ENCODE measurements at places on chromosomes 3 and 15.

DNA sequence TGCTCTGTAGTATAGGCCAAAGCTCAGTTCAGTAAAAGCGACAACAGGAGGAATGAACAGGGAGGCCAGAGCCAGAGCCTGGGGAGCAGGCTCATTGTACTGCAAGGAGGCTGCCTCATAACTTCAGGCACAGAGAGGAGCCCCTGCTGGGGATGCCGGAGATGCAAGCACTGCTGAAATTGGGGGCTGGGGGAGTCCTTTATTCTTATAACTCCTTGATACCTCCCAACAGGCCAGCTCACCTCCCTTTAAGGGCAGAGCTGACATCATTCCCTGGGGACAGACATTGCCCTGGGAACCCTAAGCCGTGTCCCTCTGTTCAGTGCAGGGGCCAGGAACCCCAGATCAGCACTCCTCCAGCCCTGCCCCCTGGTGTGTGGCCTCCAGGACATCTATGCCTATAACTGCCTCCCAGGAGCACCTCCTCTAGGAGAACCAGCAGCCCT lies 83.8 kb upstream of the MRPS22 start:
- no peak for DNase-seq

DNA sequence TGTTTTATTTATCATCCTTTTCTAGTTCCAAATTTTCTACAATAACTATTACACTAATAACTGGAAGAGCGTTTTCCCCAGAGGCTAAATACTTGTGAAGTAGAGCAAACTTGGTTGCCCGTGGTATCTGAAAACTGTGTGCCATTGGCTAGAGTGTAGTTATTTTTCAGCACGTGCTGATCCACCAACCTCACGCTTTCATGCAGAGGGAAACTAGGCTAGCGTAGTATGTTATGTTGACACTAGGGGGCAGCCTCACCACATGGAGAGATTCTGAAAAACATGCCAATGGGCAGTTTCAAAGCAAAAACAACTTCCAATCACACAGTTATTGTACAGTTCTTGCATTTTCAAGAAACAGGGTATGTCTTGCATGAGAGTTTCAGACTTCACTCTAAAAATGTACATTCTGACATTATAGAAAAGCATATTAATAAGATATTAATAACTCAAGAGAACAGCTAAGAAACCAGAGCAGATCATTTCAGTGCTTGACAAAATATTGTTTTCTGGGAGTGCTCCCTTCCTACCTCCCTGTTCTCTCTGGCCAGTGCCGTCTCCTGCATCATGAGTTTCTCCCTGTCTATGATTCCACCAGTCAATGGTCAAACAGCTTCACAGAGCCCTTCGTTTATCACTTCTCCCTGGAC lies 39.7 kb downstream of the SPATA12 start:
- DNase-seq = peak; percentile 73

GRCh38 chr15:31149088-31149505 lies 47.6 kb upstream of the TRPM1 start:
- DNase-seq = no peak

DNA sequence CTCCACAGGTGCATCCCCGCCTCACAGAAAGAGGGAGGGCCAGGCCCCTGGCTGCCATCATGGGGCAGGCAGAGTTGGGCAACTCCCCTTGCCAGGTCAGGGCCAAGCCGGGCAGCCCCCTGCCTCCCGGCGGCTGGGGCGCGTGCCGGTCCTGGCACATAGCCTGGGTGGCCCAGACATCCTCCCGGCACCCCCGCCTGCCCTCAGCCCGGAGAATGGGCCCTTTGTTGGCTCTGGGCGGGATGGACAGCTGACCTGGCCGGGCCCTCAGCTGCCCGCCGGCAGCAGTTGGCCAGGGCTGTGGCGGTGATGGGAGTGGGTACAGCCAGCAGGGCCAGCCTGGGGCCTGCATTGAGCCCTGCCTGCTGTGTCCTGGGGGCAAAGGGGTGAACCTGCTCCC lies 16.5 kb downstream of the PLXNA1 start:
- DNase-seq = no peak

GRCh38 chr3:61772456-61772855 lies 211.1 kb downstream of the PTPRG start:
- no peak for DNase-seq

- no peak for DNase-seq
These were observed 59.6 kb upstream of the TSC22D2 start for GRCh38 chr3:150348500-150348899.

GRCh38 chr15:31200735-31201151 lies 99.2 kb upstream of the TRPM1 start:
- peak; percentile 76 for DNase-seq

- DNase-seq = no peak
These were observed 15.3 kb upstream of the SMAD3 start for GRCh38 chr15:67050062-67050461.

DNA sequence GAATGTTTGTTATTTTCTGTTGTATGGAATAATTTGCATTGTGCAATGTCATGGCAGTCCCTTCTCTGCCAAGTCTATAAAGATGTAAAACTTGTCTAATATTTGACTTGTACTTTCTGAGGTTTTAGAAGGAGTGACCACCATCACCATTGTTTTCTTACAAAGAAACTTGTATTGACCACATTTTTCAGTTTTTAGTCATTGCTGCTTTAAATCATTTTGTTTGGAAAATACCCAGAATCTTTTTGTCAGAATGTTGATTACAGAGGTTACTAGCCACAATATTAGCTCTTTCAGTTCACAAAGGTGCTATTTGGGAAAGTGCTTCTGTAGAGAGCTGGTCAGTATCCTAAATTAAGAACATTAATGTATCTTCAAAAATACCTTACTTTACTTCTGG lies 532.4 kb upstream of the GBE1 start:
- no peak for DNase-seq

DNA sequence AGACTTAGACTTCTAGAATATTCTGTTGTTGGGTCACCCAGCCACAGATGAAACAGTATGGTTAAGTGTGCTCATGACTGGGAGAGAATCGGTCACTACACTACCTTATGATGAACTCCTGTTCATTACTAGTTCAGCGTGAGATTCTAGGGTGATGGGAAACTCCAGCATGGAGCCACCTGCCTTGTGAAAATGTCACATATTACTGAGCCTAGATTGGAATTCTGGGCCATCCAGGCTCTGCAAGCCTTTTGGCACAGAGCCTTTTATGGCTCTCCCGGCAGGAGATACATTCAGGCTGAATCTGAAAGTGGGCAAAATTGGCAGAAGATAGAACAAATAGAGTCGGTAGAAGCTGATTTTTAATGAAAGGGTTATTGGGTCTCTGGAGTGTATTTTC lies 19.0 kb downstream of the NANOGP8 start:
- DNase-seq = no peak

GRCh38 chr15:31150732-31151231 lies 49.3 kb upstream of the TRPM1 start:
- DNase-seq = no peak

DNA sequence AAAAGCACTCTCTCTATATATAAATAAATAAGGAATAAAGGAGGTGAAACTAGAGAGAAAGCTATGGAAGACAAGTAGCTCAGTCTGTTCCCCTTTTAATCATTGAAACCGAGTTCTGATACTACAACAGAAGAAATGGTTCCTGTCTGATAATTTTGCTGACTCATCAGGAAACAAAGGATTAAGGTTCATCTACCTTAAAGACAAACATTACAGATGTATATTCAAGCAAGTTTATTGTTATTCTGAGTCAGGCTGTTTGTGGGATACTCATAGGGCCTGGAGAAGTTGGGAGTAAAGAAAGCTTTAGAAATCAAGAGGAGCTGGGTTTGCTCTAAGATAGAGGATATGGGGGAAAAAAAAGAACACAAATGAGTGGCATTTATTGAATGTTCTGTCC lies 566.0 kb downstream of the ROBO2 start:
- DNase-seq = no peak

- DNase-seq = peak; percentile 79
These were observed 16.1 kb downstream of the CD276 start for GRCh38 chr15:73700041-73700842.

DNA sequence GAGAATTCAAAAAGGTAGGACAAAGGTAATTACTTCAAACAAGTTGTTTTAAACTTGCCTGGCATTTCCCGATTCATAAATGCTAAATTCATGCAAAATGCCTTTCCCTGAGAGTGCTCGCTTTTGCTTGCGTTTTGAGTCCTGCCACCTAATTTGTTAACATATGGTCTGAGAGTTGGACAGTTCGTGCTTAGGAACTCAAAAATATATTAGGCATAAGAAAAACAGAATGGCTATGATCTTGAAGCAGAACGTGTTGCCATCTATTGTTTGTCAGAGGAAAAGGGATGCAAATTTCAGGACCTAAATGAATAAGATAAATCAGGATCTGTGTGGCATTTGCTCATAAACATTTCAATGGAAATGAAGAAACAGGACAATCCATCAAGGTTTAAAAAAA lies 195.8 kb downstream of the ZMAT3 start:
- DNase-seq = no peak
